ENCODE measurements at places on chromosomes 12 and 14.
A peak's percentile ranks its signal among the peaks of the same experiment; 100 is the strongest.

- DNase-seq: no peak
These were observed 32.0 kb downstream of the ITGA7 start for GRCh38 chr12:55675666-55676065.

- DNase-seq: no peak
These were observed 14.4 kb downstream of the OXA1L start for GRCh38 chr14:22780941-22781300.

DNA sequence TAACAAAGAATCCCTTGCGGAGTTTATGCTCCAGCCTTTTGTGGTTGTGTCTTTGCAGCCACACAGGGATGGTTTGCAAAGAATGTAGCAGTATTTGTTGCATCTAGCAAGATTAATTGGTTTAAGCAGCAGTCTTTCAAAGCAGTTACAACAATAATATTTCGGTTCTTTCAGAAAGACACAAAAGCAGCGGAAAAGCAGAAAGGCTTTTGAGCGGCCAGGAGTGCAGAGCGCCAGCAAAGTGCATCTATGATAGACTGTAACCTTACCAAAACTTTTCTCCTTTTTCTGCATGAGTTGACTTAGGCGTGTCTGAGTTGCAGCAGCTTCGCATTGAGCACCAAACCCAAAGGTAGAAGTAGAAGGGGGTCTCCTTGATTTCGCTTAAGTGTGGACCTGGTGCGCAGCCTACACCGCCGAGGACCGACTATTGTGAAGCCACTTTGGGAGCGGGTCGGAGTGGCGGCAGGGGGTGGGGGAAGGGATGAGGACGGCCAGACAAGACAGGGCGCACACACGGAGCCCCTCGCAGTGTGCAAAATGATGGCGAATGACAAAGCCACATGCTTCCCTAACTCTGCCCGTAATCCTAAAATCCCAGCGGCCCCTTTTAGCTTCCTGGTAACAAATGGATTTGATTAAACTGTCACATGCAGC lies 1.2 kb downstream of the LMO3 start:
- DNase-seq: no peak

GRCh38 chr12:92938018-92938417 lies 8.9 kb upstream of the EEA1 start:
- no peak for DNase-seq

GRCh38 chr12:96036765-96037455 lies 1.5 kb upstream of the LTA4H start:
- no peak for DNase-seq

GRCh38 chr14:92651758-92652406 lies 96.5 kb downstream of the LGMN start:
- DNase-seq: peak; percentile 12

- no peak for DNase-seq
These were observed 33.9 kb downstream of the FOXN3 start for GRCh38 chr14:89382901-89383845.

DNA sequence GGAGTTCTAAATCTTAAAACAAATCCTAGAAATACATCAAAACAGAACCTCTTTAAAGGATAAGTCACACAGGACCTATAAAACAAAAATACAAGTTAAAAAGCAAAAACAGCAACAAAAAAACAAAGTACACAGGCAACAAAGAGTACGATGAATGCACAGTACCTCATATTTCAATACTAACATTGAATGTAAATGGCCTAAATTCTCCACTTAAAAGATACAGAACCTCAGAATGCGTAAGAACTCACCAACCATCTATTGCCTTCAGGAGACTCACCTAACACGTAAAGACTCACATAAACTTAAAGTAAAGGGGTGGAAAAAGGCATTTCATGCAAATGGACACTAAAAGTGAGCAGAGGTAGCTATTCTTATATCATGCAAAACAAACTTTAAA lies 172.2 kb upstream of the AMIGO2 start:
- DNase-seq: no peak

DNA sequence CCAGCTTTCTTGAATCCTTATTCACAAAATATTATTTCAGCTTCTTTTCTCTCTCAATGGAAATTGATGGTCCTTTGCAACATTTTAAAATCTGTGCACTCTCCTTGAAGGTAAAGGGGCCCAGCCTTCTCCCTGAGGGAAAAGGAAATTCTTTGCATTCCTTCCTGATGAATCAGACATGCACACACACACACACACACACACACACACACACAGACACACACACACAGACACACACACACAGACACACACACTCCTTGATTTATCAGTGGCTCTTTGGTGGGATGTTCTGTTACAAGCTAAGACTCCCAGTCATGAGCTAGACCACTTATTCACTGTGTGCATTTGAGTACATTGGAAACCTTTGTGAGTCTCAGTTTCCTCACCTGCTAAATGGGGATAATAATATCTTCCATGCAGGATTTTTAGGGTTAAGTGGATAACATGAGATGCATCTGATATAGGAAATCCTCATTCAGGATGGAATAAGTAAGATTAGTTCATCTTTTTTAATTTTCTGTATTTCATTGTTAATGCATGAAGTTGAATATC lies 45.1 kb upstream of the HMGA2 start:
- no peak for DNase-seq

GRCh38 chr12:23560611-23561010 lies 388.9 kb downstream of the SOX5 start:
- no peak for DNase-seq

DNA sequence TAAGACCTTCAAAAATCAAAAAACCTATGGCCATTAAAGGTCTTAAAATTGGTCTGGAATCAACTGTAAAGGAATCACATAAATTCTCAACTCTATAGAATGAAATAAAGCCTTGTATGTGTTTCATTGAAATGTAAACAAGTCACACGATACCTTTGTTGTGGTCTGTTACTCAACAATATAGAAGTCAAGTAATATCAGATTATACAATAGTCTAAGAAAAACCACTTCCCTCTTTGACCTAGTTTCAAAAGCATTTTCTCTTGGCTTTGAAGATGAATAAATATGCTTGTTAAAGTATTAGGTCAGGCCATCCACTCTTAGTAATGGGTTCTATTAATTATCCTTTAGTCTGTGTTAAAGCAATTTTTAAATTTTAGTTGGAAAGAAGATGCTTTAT lies 79.8 kb upstream of the DIO2 start:
- DNase-seq: no peak

DNA sequence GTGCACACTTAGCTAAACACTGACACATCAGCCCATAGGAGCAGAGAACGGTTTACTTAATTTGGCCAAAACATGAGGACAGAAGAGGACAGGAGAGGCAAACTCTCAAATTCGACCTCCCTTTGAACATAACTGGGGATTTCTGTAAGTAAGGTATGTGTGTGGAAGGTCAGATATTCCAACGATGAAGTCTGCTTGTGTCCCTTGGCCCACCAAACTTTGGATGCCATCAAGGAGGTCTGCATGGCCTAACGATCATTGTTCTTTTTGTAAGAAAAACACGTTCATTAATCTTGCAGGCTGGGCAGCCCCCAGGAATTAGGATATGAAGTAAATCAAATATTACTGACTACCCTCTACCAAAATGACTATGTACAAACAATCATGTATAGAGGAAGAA lies 908.5 kb upstream of the ATXN7L3B start:
- no peak for DNase-seq

DNA sequence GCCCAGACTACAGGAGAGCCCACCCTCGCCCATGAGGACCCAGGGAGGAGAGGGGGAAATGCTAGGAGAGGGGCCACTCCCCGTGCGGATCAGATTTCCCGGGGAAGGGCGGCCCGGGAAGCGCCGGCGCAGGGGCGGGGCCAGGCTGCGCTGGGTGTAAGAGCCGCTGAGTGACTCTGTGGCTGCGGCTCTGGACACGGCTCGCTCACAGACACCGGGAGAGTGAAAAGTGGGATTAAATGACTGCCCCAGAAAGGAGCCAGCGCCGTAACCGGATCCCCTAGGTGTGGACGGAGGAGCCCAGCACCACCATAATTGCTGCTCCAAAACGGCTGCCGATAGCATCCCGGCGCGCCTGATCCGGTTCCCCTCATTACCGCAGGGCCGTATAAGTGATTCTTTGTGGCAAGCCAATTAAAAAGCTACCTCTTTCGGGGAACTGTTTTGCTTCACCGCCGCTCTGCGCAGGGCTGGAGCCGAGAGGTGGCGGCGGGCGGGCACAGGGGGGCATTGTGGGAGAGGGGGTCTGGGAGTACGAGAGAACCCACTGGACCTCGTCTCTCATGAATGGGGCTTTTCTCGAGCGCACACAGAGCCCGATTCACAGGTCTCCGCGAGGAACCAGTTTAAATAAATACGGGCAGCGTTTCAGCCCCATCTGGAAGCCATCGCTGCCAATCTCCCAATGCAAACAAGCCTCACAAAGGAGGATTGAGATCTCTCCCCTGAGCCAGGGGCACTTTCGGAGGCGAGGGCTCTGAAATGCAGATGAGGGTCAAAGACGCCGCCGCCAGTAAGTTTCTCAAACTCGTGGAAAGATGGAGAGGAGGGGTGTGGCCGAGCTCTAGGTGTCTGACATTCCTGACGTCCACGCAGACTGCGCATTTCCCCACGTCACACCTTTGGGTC lies 2.5 kb downstream of the COL2A1 start:
- no peak for DNase-seq

- no peak for DNase-seq
These were observed 139.4 kb downstream of the STXBP6 start for GRCh38 chr14:24910408-24910986.

GRCh38 chr12:62205346-62205745 lies 54.9 kb upstream of the USP15 start:
- no peak for DNase-seq

GRCh38 chr12:34397591-34398365 lies 375.5 kb downstream of the ALG10 start:
- no peak for DNase-seq

GRCh38 chr12:122137229-122137628 lies 36.8 kb downstream of the IL31 start:
- DNase-seq: no peak

GRCh38 chr12:5864972-5865371 lies 80.1 kb downstream of the ANO2 start:
- DNase-seq: no peak

DNA sequence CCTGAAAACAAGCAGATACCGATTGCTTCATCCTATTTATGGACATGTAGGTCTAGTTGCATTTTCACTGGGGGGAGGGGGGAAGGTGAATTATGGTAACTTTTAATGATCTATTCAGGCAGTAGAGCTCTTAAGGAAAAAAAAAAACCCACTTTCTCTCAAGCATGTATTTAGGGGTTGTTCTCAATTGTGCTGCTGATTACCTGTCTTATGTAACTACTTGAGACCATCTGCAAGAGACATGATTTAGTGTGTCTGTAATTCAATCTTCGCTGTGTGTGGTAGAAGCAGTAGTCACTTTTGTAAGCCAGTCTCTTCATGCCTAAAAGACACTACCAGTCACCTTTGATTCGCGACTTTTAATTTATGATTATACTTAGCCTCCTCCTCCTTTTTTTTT lies 8.9 kb downstream of the CALM1 start:
- DNase-seq: no peak

GRCh38 chr14:36021591-36022320 lies 154.8 kb downstream of the PTCSC3 start:
- no peak for DNase-seq

GRCh38 chr12:75864161-75864560 lies 167.4 kb downstream of the PHLDA1 start:
- no peak for DNase-seq

GRCh38 chr14:104993306-104993705 lies 7.7 kb downstream of the CLBA1 start:
- no peak for DNase-seq

DNA sequence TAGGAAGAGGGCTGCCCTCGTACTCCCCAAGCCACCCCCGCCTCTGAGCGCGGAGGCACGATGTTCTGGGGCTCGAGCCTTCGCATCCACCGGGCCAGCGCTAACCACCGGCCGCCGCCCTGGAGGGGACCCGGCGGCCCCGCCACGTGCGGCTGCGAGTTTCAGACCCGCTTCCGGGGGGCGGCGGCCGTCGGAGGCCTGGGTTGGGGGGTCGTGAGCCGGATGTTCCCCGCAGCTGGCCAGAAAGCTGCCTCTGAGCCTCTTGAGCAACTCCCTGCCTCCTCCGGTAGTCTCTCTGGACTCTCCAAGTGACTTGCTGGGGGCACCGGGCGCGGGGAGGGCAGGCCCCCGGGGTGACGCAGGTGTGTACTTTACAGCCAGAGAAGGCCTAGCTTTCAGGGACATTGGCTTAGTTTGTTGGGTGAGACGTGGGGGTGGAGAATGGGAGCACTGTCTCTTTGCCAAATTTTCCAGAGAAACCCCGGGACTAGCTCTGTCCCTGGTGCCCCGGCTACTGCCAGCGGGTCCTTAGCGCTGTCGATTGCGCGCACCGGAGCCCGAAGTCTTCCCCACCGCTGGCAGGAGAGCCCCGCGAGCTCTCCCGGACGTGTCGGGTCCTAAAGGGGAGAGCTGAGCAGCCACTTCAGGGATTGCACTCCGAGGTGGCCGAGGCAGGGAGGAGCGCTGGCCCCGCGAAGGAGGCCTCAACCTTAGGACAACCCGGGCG lies 15.6 kb downstream of the OTX2 start:
- no peak for DNase-seq

- no peak for DNase-seq
These were observed 227.1 kb downstream of the NUBPL start for GRCh38 chr14:31788340-31788739.

DNA sequence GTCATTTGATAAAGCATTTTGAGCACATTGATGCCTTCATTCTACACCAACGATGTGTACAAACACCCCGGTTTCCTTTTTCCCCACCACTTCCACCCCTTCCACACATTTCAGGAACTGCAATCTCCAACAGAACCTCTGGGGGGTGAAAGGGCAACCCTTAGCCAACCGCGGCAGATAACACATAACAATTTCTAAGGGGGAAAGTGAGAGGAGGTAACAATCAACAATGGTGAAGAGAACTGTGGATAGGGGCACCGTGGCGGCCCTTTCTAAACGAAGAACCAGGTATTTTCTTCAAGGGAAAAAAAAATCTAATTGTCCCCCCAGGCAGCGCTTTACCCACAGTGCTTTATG lies 1.1 kb downstream of the KITLG start:
- DNase-seq: no peak

DNA sequence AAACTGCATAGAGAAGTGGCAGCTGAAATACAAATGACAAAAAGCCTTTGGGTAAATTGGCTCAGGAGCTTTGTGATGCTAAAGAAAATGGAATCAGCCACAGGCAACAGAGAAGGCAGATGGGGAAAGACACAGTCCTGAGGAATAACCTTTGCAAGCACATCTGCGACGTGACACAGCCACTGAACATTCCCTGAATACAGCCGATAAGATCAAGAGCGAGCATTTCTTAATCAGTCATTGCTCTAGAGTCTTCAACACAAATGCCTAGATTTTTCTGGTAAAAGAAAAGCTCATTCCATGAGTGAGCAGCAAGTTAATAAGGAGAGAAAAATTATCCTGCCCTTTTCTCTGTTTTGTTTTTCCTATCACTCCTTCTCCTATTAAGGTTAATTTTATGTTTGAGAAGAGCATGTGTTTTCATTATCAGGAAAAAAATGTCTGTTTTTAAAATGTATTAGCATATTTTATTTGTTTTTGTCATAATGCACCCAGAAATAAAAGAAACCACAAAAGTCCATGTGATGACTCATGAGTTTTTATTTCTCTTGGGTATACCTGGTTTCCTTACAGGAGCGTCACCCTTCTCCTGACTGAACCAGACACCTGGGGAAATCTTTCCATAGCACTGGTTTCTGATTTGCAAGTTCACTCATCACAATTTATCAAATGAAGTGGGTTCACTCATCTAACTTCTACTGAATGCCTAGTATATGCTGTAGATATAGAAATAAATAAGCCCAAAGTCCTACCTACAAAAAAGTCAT lies 45.4 kb upstream of the PCED1B start:
- no peak for DNase-seq

- no peak for DNase-seq
These were observed 70.0 kb upstream of the VPS33A start for GRCh38 chr12:122336015-122336946.

GRCh38 chr14:91281346-91281745 lies 36.8 kb upstream of the GPR68 start:
- no peak for DNase-seq
